ENCODE measurements at places on chromosomes 1 and 21.

- peak; percentile 90 for DNase-seq
Observed at GRCh38 chr1:112172294-112172882, 182.9 kb upstream of the KCND3 start.

DNA sequence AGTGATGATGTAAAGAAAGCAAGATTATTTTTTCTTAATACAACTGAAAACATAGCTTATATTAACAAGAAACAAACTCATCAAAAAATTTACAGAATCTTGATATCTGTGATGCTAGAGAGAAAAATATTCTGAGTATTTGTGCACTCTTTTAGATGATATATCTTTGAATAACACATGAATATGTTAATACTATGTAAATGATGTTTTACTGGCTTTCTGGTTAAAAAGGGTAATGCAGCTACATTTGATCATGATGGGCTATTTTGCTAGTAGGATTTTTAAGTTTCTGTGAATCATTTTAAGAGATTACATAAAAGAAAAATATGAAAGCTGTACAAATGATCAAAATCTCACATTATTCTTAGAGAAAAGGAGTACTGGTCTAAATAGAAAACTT is 114.5 kb downstream of the GRIK1 start:
- no peak for DNase-seq

DNA sequence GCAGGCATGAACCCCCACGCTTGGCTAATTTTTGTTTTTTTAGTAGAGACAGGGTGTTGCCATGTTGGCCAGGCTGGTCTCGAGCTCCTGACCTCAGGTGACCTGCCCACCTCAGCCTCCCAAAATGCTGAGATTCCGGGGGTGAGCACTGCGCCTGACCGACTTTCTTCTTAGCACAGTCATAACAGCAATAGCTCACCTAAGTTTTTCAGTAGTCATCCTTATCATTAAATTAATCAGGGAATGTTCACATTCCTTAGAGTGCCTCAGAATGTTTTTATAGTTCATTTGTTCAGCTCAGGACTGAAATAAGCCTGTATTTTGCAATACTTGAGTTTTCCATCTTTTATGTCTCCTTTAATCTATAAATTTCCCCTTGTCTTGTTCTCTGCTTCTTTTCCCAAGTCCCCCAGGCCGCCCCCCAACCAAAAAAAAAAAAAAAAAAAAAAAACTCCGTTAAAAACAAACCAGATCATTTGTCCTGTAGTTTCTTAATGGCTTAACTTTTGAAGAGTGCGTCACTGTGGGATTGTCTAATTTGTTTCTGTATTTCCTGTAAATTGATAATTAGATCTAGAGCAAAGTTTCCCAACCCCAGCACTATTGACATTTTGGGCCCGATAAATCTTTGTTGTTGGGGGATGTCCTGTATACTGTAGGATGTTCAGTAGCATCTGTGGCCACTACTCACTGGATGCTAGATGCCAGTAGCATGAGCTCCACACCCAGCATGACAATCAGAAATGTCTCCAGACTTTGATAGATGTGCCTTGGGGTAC is 120.7 kb downstream of the ITSN1 start:
- DNase-seq = no peak

- DNase-seq = no peak
Observed at GRCh38 chr1:10286244-10286643, 75.9 kb downstream of the KIF1B start.

- DNase-seq = no peak
Observed at GRCh38 chr1:91831132-91831930, 54.6 kb downstream of the TGFBR3 start.

- DNase-seq = no peak
Observed at GRCh38 chr1:36481771-36482723, 666 bp downstream of the CSF3R start.

DNA sequence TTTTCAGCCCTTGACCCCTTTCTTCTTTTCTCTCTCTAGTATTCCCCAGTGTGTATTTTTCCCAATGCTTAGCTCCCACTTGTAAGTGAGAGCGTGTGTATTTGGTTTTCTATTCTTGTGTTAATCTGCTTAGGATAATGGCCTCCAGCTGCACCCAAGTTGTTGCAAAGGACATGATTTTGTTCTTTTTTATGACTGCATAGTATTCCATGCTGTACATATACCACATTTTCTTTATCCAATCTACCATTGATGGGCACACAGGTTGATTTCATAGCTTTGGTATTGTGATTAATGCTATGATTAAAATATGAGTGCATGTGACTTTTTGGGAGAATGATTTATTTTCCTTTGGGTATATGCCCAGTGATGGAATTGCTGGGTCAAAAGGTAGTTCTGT is 104.8 kb downstream of the PDE4B start:
- no peak for DNase-seq

DNA sequence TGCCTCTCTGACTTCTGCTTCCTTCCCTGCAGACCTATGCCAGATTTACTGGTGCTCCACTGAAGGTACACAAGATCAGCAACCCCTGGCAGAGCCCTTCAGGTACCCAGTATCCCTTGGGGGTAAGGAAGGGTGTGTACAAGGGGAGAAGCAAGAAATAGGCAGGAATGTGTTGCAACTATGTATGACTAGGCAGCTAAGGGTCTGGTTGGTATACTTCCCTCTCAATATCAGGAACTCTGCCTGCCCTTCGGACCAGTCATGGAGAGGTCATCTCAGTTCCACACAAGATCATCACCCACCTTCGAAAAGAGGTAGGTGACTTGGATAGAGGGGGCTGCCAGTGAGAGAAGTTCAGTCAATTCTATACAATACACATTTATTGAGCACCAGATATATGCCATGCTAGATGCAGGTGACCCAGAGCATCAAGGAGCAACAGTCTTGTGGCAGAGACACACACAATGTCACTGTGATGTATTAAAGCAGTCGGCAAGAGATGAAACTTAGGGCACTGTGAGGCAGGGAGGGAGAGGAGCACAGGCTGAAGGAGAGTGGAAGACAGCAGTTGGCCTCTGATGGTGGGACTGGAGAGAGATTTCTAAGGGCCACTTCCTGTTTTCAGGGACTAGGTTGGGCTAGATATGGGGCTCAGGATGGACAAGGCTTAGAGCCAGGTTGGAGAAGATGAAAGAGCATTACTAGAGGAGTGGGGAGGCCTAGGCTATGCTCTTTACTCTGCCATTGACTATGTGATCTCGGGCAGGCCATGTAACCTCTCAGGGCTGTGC is 2.0 kb downstream of the MTX1 start:
- DNase-seq = no peak

GRCh38 chr1:218303176-218303879 is 18.2 kb downstream of the RRP15 start:
- no peak for DNase-seq

GRCh38 chr21:35503671-35504070 is 454.6 kb upstream of the RUNX1 start:
- DNase-seq = peak; percentile 11

DNA sequence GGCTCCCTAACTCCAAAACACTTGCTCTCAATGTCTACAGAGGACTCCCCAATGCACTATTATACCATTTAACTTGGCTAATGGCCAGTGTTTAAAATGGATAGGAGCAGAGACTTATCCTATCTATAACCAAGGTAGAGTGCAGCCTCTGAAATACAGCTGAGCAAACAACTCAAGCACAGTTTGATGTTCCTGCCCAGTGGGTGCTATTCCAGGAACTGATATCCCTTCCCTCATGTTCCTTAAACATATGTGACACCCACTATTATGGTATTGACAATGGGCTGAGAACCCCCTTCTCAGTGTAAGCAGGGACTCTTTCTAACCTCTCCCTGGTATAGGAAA is 51.7 kb downstream of the SH3GLB1 start:
- no peak for DNase-seq

DNA sequence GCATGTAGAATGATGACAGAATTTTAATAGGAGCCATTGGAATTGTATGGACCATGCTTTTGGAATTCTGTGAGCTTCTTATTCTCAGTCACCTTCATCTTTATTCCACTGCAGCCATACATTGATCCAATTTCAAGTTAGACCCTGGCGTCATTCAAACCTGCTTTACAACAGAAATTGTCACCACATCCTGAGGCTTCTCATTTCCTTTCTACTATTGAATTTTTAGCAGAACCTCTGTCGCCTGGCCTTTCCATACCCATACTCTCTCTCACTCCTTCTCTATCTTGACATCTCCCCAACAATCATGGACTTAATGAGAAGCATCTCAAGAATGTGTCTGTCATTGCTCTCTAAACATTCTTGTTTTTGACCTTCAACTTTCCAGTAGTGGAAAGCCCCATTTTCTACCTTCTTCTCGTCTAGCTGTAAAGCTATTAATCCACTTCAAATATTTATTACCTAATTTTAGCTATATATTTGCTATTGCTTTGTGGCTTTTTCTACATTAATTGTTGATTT is 74.1 kb downstream of the CRB1 start:
- no peak for DNase-seq

- DNase-seq = no peak
Observed at GRCh38 chr1:201028461-201028889, 5.0 kb upstream of the KIF21B start.

GRCh38 chr1:172882385-172882784 is 168.4 kb downstream of the TNFSF18 start:
- no peak for DNase-seq

DNA sequence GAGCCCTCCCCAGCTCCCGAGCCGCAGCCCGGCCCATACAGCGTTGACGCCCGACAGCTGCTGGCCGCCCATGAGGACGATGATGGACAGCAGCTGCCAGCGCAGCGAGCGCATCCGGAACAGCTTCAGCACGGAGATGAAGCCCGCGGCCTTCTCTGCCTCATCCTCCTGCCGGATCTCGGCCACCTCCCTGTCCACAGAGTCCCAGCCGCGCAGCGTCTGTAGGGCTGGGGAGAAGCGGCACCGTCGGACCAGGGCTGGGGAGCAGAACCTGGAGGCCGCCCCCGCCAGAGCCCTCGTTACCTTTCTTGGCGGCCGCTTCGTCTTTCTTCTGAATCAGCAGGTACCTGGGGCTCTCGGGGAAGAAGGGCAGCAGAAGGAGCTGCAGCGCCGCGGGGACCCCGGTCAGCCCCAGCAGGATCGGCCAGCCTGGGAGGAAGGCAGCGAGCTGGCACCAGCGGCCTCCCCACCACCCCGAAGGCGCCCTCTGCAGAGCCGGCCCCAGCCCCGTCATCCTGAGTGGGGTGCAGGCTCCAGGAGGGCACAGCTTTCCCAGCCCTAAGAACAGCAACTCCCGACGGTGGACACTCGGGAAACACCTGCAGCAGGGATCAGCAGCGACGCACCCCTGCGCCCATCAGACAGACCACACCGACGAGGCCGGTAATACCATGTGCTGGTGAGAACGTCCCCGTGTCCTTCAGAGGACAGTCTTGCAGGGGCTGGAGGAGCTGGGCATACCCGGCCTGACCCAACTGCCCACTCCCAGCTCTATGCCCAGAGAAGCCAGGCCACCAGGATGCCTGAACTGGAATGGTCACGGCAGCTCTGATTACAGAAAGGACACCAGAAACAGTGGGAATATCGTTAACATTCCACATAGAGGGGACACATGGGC is 13.8 kb upstream of the SLC2A7 start:
- DNase-seq = no peak

DNA sequence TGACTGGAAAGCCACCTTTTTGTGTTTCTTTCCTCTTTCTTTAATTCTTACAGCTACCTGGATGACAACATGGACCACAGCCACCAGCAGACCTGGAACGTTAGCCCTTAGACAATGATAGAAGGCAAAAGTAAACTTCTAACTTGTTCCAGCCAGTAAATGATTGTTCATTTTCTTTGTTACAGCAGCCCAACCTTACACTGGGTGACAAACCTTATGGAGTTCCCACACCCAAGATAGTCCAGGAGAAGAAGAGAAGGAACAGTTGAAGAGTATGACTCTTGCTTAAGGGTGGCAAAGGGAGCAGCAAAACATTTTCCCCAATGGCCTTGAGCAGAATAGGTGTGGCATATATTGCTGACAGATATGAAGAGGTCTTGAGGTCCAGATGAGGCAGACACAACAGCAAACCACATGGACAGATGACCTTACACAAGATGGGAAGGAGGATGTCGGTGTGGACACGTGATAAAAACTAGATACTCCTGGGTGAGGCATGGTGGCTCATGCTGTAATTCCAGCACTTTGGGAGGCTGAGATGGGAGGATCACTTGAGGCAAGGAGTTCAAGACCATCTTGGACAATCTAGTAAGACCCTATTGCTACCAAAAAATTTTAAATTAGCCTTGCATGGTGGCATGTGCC is 11.8 kb upstream of the FAM76A start:
- DNase-seq = no peak

GRCh38 chr1:227033880-227034279 is 93.8 kb downstream of the COQ8A start:
- DNase-seq = no peak

GRCh38 chr1:63004868-63005267 is 220.9 kb downstream of the ATG4C start:
- peak; percentile 53 for DNase-seq

DNA sequence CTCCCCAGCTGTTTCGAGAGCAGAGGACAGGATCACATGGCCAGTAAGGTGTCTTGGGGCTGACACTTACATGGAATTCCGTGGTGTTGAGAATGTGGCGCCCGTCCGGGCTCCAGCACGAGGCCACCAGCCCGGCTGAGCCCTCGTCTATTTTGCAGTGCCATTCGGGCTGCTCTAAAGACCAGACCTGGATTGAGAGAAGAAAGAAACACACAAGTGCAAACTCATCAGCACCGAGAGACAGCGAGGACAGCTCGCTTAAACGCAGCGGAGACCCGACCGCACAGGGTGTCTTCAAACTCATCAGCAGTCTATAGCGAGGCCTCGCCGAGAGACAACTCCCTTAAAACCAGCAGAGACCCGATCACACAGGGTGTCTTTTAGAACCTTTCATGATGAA is 3.3 kb downstream of the WRAP73 start:
- no peak for DNase-seq

- no peak for DNase-seq
Observed at GRCh38 chr1:15669074-15669473, 15.0 kb upstream of the PLEKHM2 start.

DNA sequence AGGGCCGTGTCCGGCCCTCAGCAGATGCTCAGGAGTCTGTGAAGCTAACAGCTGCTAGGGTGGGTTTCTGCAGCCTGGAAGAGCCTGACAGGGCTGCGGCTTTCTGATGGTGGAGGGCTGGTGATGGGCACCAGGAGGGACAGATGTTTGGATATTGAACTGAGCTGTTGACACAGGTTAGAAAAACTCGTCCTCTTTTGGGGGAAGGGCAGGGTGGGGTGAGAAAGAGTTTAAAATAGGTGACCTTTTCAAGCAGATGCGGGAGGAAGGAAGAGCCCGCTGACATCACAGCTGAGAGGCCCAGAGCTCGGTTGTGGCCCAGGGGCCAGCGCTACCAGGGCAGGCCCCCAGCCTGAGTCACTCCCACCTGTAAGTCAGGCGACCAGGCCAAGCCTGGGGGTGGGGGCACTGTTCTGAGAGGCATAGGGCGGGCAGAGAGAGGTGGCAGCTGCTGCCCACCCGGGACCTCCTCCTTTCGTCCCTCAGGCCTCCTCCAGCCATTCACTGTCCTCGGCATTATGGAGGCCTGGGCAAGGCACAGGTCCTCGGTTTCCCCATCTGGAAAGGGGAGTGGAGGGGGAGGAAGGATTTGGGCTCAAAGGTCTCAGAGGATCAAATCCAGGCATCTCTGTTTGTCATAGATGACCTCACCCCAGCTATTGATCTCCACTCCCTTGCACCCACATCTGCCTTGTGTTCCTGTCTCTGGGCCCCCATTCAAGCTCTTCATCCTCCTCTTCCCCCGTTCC is 32.3 kb upstream of the ID3 start:
- no peak for DNase-seq

- DNase-seq = no peak
Observed at GRCh38 chr1:107225706-107226105, 84.9 kb downstream of the NTNG1 start.
